Dermis microvascular lymphatic vessel endothelial cell (primary cell): ENCODE measurements at places on chromosomes 2 and 18. TPM values are rescaled to one million over a fixed set of nuclear protein-coding genes. Genes with fewer than 3 reads are reported as not detected.

MROH2A gene
- not detected in 2 replicates for total RNA-seq

APLF gene
- 4.0 and 6.4 TPM in 2 replicates for total RNA-seq

GRHL1 gene
- 0.26 and 0.76 TPM in 2 replicates for total RNA-seq

TUBA4B gene
- not detected in 2 replicates for total RNA-seq

CLHC1 gene
- 3.3 and 4.6 TPM in 2 replicates for total RNA-seq

NRBP1 gene
- 91.0 and 106 TPM in 2 replicates for total RNA-seq

HOXD10 gene
- total RNA-seq: 7.8 and 9.9 TPM in 2 replicates

DNA sequence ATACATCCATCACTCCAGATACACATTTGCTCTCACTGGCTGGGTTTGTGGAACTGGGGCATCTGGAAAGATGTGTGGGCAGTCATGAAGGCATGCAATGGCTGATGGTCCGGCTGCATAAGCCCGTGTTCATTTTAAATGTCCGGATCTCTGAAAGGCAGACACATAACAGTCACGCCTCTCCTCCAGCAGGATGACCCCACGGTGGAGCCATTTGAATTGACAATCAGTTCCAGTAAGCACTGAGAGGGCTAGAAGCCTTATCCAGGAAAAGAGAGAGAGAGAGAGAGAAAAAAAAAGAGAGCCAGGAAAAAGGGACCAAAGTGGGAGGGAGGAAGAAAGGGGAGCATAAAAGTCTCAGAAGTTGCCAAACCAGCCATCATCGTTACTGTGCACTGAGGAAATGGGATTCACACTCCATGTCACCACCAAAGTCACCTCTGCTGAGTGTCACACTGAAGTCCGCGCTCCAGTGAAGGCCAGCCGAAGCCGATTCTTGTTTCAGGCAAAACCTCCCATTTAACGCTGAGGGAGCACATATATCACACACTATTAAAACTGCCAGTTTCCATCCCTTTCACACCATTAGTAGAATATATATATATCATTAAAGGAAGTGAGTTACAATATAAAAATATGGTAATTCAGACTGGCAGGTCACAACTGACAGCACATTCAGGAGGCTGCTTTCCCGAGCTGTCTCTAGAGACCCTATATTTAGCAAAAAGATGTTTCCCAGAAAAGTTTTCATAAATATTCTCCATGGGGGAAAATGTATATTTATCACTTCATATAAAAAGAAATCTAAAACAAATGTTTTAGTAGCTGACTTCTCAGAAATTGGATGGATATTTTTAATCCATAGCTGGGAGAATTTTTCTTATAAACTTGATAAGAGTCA, 142.0 kb downstream of the ACTR3 start:
- DNase-seq: no peak

DNA sequence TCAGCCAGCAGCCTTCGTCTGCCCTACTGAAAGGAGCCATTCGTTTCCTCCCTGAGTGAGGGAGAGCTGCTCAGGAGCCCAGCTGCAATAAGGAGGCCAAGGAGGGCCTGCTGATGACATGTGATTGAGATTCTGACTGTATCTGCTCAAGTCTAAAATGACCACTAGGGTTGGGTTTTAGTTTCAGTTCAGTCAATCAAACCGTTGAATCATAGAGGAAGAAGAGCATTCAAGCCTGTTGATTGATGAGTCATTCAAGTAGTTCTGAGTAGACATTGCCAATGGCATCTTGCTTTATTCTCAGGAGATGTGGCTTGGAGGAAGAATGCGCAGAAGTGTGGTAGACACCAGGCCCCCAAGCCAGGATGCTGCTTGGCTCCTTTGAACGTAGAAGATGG, 19.9 kb upstream of the BCL2L11 start:
- DNase-seq: no peak

DNA sequence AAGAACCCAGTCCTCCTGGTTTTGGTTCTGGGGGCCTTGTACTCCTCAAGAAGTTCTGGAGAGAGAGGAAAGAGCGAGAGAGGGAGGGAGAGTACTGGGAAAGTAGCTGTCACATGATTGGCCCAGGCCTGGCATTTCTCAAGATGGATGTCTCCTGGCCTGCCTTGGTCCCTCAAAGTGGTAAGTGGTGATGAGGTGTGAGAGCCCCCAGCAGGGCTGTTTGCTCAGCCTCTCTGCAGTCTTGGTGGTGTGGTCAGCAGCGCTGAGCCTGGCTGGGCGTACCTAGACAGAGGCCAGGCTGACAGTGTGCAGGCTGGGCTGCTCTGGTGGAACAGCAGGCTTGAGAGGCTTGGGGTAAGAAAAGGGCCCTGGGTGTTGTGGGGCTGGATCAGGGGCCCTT, 2.5 kb downstream of the SPEG start:
- DNase-seq: no peak

DNA sequence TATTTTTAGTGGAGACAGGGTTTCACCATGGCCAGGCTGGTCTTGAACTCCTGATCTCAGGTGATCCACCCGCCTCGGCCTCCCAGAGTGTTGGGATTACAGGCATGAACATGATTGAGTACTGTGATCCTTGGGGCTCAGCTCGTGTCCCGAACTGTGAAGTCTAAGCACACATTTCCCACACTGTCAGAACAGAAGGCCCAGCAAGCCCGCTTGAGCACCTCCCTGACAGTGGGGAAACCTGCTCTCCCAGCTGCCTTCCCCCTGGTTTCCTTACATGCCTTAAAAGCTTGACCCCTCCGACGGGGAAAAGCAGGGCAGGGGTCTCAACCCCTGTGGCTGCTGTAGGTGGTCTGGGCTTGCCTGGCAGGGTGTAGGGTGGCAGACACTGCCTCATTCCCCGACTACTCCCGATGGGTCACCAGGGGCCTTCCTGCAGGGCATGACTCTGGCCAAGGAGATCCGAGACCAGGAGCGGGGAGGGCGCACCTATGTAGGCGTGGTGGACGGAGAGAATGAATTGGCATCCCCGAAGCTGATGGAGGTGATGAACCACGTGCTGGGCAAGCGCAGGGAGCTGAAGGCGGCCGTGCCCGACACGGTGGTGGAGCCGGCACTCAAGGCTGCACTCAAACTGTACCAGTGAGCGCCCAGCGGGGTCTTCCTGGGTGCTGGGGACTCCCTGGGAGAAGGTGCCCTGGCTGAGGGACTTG, 10.1 kb downstream of the VIL1 start:
- DNase-seq: no peak

DNA sequence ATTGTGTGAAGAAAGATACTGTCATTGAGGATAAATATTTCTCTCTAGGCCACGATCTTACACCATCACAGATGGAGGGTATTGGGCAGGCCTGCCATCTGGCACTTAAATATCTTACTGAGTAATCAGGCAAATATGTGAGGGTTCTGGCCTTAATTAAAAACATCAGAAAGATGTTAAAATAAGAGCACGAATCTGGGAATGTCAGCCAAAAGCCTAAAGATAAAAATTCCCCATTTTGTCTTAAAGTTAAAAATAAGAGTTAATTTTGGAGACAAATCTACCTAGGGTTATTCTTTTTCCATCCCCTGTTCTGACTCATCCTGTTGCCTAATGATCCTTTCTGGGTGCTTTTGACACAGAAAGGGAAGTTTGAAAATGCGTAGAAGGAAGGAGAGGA, 121.0 kb downstream of the SUCLG1 start:
- DNase-seq: no peak

DNA sequence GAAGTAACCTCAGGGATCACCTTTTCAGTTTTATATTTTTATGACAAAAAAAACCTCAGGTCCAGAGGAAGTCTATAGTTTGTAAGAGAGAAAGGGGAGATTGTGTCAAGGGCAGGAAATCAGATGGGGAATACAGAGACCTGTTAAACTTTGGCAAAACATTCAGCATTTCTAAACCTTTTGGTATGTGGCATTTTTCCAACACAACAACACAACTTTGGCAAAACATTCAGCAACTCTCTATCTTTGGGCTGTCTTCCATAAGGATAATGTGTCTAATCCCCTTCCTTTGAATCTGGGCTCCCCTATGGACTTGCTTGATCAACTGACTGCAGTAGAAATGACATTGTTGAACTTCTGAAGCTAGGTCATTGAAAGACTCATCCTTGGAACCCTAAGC, 220.6 kb upstream of the CCDC68 start:
- DNase-seq: peak; percentile 36

DNA sequence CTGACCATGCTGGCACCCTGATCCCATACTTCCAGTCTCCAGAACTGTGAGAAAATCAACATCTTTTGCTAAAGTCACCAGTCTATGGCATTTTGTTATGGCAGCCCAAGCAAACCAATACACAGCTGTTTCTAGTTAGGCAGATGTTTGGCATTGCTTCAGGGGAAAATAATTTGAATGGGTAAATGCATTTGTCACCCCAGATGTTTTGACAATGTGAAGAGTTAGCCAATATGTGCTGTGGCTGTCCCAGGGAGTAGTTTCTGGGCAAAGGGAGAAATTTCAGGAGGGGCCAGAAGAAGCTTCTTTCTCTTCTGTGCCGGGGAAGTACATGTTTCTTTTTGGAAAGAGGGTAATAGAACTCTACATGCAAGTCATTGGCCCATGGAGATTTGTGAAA, 619.0 kb downstream of the SLC4A3 start:
- no peak for DNase-seq

GRCh38 chr2:177520324-177520723, 127.8 kb downstream of the AGPS start:
- DNase-seq: no peak
